ENCODE measurements at places on chromosomes 12 and 14.

DNA sequence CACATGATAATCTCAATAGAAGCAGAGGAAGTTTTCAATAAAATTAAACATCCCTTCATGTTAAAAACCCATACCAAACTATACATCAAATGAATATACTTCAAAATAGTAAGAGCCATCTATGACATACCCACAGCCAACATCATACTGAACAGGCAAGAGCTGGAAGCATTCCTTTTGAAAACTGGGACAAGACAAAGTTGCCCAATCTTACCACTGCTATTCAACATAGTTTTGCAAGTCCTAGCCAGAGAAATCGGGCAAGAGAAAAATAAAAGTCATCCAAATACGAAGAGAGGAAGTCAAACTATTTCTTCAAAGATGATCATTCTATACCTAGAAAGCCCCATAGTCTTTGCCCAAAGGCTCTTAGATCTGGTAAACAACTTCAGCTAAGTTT, 454.7 kb upstream of the PRICKLE1 start:
- no peak for DNase-seq

GRCh38 chr12:109645194-109645593, 68.4 kb upstream of the FAM222A start:
- no peak for DNase-seq

GRCh38 chr12:94140556-94140955, 7.8 kb upstream of the PLXNC1 start:
- DNase-seq, result peak; percentile 33

GRCh38 chr12:3119756-3120601, 42.8 kb downstream of the TSPAN9 start:
- DNase-seq, result no peak

DNA sequence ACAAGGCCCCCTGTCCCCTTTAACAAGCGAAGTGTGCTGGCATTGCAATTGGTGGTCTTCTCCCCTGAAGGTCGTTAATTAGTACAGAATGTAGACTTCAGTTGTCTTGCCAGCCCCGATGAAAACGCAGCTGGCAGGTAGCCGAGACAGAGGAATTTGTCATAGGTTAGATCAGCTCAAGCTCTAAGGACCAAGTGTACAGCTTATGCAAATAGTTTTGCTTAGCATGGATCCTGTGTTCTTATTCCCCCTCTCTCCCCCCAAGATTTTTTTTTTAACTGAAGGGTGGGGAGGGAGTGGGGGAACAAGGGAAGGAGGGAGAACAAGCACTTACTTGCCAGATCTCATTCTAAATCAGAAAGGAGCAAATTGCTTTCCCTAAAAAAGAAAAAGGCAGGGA, 58.6 kb upstream of the PARP11 start:
- no peak for DNase-seq

DNA sequence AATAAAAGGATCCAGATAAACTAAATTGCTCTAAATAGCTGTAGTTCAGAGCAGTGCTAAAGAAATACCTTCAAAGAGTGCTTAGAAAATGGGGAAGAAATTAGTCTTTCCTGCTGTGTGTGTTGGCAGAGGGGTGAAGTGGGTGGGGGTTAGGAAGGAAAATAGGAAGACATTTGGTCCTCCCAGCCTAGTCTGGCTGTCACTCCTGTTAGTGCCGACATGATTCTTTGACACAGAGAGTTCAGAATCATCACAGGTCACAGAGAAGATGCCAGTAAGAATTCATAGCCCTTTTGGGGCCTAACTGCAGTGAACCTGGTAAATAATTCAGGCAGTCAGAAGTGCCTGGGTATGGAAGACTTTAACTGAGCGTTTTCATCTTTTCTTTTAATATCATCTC, 74.8 kb downstream of the FLRT2 start:
- DNase-seq, result no peak

GRCh38 chr12:2337031-2338010, 284.5 kb downstream of the CACNA1C start:
- no peak for DNase-seq

DNA sequence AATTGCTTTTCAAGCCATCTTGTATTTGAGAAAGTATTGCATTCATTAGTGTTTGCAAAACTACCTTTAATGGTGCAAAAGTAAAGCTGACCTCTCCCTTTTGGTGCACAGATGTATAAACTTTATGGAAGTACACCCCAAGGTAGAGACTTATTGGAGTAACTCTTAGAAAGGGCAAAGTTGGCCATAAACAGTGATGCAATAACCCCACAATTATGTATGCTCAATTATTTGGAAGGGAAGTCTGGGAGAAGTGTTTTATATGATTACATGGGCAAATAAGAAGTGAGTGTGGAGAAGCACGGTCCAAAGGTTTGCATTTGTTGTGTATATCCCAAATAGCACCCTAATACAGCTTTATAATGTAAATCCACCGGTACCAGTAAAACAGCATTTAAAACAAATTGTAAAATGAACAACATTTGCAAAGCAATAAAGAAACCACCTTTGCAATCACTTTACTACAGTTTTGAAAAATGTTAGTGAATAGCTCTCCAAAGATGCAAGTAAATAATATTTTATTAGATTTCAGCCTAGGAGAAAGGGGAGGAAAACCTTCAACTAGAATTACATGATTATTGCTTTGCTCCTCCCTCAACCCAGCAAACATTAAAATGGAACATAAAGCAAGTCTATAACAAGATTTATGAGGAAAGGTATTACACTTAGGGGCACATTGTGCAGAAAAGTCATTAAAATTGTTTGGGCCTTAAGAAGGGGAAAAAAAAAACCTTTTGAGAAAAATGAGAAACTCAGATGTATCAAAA, 70.5 kb downstream of the HMGA2 start:
- no peak for DNase-seq

- no peak for DNase-seq
These were observed 95.3 kb downstream of the BCAT1 start for GRCh38 chr12:24853588-24853987.

- DNase-seq, result peak; percentile 64
These were observed 33.5 kb downstream of the DAD1 start for GRCh38 chr14:22555384-22556011.

DNA sequence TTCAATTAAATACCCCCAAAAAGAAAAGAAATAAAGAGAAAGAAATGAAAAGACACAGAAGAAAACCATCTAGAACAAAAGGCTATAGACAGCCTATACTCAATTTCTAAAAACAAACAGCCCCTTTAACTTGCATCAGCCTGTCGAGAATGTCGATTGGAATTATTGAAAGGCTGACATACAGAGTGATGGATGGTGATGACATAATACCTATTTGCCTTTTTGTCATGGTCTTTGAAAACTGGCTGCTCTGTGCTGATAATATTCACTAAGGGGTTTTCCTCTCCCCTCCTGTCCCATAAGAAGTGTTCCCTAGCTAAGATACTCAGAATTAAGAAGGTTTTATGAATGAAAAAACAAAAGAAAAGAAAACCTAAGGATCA, 393.7 kb downstream of the SOX5 start:
- DNase-seq, result no peak

GRCh38 chr14:85172290-85172689, 357.7 kb upstream of the FLRT2 start:
- DNase-seq, result no peak

DNA sequence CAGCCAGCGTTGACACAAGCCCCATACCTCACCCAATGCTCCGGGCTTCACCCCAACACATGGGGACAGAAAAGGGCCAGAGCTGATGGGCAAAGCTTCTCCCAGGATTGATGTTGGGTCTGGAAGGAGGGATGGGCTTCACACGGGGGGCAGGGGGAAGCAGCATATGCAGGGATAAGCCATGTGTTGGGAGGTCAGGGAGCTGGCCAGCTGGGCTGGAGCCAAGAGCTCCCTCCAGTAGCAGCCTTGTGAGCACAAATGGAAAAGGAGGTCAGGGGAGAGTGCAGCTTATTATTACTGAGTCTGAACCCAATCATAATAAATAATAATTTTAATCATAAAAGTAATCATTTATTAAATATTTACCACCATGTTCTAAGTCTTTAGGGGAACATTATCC, 9.3 kb downstream of the PLEKHD1 start:
- no peak for DNase-seq

GRCh38 chr14:90318016-90318415, 13.7 kb downstream of the NRDE2 start:
- DNase-seq, result no peak

GRCh38 chr12:121182222-121182893, 27.6 kb upstream of the P2RX4 start:
- no peak for DNase-seq

DNA sequence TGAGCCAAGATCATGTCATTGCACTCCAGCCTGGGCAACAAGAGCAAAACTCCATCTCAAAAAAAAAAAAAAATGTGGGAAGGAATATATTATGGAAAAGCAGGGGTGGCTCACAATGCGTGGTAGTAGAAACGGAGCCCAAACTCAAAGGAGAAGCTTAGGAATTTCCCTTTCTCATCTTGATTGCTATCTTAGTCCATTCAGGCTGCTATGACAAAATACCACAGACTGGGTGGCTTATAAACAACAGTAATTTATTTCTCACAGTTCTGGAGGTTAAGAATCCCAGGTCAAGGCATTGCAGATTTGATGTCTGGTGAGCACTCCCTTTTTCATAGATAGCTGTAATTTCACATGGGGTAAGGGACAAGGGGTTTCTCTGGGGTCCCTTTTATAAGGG, 153.8 kb upstream of the KRR1 start:
- no peak for DNase-seq

- DNase-seq, result no peak
These were observed 83.9 kb upstream of the OSBPL8 start for GRCh38 chr12:76643438-76643837.

GRCh38 chr14:68133856-68134255, 314.3 kb downstream of the RAD51B start:
- DNase-seq, result no peak

- DNase-seq, result peak; percentile 15
These were observed 56.1 kb upstream of the FUT8 start for GRCh38 chr14:65356327-65356836.

DNA sequence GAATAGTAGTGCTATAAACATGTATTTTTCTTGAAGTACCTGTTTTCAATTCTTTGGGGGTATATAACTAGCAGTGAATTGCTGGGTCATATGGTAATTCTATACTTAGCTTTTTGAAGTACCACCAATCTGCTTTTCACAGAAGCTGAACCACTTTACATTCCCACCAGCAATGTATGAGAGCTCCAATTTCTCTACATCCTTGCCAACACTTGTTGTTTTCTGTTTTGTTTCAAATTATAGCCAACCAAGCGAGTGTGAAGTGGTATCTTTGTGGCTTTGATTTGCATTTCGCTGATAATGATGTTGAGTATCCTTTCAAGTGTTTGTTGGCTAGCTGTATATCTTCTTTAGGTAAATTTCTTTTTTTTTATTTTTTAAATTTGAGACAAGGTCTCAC, 95.7 kb downstream of the PAPLN start:
- DNase-seq, result no peak

GRCh38 chr14:29584992-29585391, 342.7 kb downstream of the PRKD1 start:
- DNase-seq, result no peak

- no peak for DNase-seq
These were observed 407.3 kb upstream of the FLRT2 start for GRCh38 chr14:85122690-85123089.

DNA sequence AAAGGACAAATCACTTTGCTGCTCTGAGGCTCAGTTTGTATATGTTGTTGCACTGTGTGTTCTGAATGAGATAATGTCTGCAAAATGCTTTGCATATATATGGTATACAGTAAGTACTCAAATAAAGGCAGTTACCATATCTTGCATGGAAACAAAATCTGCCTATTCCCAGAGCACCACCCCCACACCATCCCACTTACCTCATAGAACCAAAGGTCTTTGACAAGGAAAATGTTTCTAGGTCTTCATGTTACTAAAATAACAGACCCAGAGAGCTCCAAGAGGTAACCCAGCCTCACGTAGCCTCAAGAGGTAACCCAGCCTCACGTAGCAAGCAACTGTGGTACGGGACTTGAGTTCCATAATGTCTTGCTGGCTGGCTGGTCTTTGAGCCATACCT, 71.6 kb upstream of the CMKLR1 start:
- DNase-seq, result no peak

GRCh38 chr12:8906266-8907180, 7.8 kb upstream of the PHC1 start:
- DNase-seq, result no peak

DNA sequence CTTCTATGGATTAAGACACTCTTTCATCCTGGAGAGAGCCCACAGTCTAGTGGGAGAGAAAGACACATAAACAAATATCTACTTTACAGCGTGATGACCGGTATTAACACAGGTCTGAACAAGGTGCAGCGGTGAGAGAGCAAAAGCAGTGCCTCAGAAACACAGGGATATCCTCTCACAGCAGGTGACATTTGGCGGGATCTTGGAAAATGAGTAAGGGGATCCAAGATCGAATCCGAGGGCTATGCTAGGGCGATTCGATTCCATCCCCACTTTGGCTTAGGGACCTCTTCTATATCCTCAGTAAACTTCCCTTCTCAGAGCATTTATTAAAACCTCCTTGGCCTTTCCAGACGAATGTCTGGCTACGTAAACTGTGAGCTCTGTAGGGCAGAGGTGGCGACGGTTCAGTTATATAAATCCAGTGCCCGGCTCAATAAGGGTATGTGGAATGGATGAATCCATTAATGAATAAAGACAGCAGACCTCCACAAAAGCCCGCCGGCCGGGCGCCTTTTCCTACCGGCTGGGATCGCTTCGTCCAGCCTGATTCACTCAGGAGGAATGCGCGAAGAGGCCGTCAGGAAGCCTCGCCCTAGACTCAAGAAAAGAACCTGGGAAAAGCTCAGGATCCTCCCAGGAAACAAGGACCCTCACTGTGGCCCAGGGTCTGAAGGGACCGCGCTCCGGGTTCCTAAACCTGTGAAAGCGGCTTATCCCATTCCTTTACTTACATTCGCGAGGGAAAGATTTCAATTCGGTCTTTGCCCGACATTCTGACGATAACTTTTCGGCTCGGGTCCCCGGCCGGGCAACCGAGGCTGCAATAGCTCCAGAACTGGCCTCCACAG, 455 bp downstream of the ATP6V1D start:
- DNase-seq, result no peak

GRCh38 chr14:96424109-96424989, 32.4 kb downstream of the AK7 start:
- no peak for DNase-seq

GRCh38 chr12:104507672-104508071, 50.9 kb downstream of the CHST11 start:
- DNase-seq, result no peak

GRCh38 chr12:130070126-130070611, 92.1 kb upstream of the FZD10 start:
- DNase-seq, result no peak

DNA sequence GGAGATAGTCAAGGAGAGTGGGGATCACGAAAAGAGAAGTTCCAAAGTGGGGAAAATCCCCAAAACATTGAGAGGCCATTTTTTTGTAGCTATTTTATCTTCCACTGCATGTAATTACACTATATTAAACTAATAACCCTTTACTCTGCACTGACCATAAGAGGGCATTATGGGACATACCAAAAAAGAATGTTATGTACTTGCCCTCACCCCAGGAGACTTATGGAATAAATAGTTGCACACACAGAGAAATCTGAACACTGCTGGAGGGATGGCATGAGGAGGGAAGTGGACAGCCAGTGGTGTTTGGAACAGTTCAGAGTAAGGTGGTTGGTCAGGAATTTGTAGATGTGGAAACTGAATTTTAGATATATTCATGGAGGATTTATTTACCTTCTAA, 422.9 kb downstream of the SNAPC1 start:
- DNase-seq, result no peak

GRCh38 chr12:4174417-4174816, 99.1 kb upstream of the CCND2 start:
- no peak for DNase-seq

Measured in activated CD4-positive, alpha-beta T cell treated with anti-CD3 and anti-CD28 coated beads, Interleukin-2, amount 50 U/mL, for 4 hours (primary cell).